ENCODE measurements at places on chromosomes 3 and 15. TPM values are rescaled to one million over a fixed set of nuclear protein-coding genes. Genes with fewer than 3 reads are reported as not detected.

DNA sequence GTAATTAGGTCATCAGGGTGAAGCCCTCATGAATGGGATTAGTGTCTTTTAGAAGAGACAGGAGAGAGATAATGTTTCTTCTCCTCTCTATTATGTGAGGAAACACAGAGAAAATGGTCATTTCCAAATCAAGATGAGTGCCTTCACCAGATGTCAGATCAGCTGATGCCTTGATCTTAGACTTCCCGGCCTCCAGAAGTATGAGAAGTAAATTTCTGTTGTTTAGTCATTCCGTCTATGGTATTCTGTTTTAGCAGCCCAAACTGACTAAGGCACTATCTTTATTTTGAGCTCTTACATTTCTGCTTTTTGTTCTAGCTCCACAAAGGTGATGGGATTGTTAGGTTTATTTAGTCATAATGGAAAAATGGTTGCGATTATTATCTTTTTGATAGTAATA lies 273.2 kb upstream of the GADL1 start:
- H3K4me1 ChIP-seq = peaks cover 6% of the 10 kb centered on the region
- no peaks in the 10 kb centered on the region for H3K36me3 ChIP-seq
- DNase-seq = no peak
- no peak overlapping the region for H3K27ac ChIP-seq
- H3K4me3 ChIP-seq = no peak overlapping the region

Gene P2RY1
- total RNA-seq = 0.52 TPM

Gene NME9
- not detected for total RNA-seq

- no peaks in the 10 kb centered on the region for H3K4me1 ChIP-seq
- DNase-seq = no peak
- no peaks in the 10 kb centered on the region for H3K27me3 ChIP-seq
- H3K27ac ChIP-seq = no peak overlapping the region
Measured at GRCh38 chr3:31114929-31115283, 220.4 kb upstream of the GADL1 start.

DNA sequence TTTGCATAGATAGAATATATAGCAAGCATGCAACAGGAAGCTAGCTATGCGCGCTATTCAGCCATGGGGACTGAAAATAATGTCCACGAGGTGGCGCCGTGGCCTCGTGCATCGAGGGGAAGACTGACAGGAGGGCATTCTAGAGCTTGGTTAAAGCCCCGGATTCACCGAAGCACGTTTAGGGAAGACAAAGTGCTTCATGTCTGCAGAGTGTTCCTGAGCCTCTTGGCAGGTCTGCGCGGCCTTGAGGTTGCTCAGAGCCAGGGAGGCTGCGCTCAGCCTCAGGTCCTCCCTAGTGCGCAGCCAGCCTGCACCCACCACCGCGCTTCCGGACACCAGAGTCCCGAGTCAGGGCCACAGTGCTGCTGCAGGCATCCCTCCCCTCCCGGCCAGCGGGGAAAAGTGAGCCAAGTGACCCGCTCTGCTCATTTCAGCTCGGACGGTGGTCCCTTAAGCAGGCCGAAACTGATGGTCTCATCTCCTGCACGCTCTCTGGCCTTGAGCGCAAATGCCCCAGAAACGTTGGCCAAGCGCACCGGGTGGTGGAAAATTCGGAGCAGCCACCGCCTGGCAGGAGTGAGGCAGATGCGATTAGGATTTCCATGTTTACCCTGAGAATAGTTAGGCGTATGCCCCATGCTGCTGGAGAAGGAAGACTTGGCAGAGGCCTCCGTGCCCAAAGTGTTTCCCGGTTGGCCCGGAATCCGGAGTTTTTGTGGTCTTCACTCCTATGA lies 24.8 kb downstream of the GABRA5 start:
- H3K36me3 ChIP-seq = no peaks in the 10 kb centered on the region
- no peak overlapping the region for H3K27ac ChIP-seq
- H3K4me3 ChIP-seq = no peak overlapping the region
- DNase-seq = peak; percentile 49
- H3K27me3 ChIP-seq = peaks cover 16% of the 10 kb centered on the region

Gene DAZL
- total RNA-seq = not detected

DNA sequence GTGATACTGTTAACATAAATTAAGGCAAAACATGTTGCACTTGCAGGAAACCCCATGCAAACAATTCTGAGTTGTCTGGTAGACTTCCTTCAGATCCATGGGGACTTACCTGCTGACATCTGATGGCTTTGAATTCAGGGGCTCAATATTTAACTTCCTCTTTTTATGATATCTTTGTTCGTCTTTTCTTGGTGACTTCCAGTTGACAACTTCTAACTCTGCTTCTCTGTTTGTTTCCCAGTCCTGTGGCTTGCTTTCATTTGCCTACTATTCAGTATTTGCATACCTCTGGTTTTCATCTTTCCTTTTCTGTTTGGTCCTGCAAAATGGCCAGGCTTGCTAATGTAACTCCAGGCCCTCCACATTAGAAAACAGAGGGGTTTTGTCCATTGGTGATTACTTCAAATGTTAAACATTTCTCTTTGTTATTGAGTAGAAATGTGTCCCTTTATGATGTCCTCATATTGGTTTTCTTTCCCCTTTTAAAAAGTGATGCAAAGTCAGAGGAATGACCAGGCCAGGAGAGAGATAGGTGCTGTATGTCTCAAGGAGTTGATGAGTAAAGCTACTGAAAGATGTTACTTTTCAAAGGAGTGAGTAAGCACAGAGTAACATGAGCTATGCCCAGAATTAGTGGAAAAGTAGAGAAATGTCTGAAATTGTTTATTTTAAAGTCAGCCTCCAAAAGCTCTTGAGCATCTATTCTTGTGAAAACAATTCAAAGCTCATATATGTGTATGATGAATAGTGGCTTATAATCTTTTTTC lies 335.9 kb downstream of the LPP start:
- no peaks in the 10 kb centered on the region for H3K27me3 ChIP-seq
- no peak for DNase-seq
- no peak overlapping the region for H3K4me3 ChIP-seq
- peaks cover 18% of the 10 kb centered on the region for H3K36me3 ChIP-seq

- no peak for DNase-seq
- no peak overlapping the region for H3K4me3 ChIP-seq
- H3K36me3 ChIP-seq = no peaks in the 10 kb centered on the region
- no peak overlapping the region for H3K27ac ChIP-seq
- no peaks in the 10 kb centered on the region for H3K27me3 ChIP-seq
Measured at GRCh38 chr3:16113704-16114103, 60.8 kb upstream of the GALNT15 start.

DNA sequence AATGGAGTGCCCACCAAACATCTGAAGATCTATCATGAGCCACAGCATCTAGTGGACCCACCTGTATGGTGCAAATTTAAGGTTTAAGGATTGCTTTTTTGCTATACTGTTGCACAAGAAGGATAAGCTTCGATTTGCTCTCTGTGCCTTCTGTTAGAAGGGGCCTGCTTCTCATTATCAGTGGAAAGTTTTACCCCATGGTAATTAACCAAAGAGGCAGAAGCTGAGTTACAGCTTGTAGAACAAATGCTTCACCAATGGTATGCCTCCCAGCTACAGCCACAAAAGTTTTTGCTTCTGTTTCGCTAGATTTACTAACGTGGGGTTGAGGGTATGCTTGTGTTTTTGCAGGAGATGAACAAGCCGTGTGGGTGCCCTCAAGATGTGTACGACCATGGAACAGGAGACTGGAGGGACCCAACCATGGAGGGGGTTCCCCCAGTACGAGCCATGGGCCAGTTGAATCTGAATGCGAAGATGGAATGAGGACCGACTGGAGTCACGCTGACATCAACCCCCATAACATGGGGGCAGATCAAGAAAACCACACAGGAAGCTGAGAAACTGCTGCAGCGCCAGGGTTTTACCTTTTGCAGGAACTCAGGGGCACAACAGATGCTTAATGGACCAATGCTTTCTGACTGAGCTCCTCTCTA lies 43.5 kb downstream of the ACAD9 start:
- peaks cover 62% of the 10 kb centered on the region for H3K36me3 ChIP-seq
- peaks cover 28% of the 10 kb centered on the region for H3K4me1 ChIP-seq
- DNase-seq = peak; percentile 72
- peak overlapping the region; percentile 86 for H3K27ac ChIP-seq
- no peaks in the 10 kb centered on the region for H3K27me3 ChIP-seq

GRCh38 chr3:160440687-160441086 lies 8.9 kb downstream of the TRIM59 start:
- H3K27ac ChIP-seq = no peak overlapping the region
- no peak for DNase-seq
- H3K4me3 ChIP-seq = no peak overlapping the region
- peaks cover 38% of the 10 kb centered on the region for H3K4me1 ChIP-seq

DNA sequence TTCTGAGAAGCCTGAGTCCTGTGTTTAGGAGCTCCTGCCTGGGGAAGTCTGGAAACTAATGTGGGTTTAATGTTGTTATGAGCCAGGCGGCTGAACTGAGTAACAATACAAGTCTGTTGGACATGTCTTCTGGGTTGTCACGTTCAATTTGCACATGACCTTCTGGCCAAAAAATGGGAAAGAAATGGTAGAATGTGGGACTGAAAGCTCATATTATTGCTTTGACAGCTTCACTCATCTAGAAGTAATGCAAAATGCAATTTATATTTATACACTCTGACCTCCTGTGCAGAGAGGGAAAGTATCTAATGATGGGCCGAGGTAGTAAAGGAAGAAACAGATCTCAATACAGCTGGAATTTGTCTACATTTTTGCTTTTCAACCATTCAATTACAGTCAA lies 75.8 kb downstream of the NR2F2 start:
- peaks cover 3% of the 10 kb centered on the region for H3K4me1 ChIP-seq
- DNase-seq = no peak
- H3K27me3 ChIP-seq = peaks cover 71% of the 10 kb centered on the region
- no peak overlapping the region for H3K4me3 ChIP-seq
- no peaks in the 10 kb centered on the region for H3K36me3 ChIP-seq
- H3K27ac ChIP-seq = no peak overlapping the region

DNA sequence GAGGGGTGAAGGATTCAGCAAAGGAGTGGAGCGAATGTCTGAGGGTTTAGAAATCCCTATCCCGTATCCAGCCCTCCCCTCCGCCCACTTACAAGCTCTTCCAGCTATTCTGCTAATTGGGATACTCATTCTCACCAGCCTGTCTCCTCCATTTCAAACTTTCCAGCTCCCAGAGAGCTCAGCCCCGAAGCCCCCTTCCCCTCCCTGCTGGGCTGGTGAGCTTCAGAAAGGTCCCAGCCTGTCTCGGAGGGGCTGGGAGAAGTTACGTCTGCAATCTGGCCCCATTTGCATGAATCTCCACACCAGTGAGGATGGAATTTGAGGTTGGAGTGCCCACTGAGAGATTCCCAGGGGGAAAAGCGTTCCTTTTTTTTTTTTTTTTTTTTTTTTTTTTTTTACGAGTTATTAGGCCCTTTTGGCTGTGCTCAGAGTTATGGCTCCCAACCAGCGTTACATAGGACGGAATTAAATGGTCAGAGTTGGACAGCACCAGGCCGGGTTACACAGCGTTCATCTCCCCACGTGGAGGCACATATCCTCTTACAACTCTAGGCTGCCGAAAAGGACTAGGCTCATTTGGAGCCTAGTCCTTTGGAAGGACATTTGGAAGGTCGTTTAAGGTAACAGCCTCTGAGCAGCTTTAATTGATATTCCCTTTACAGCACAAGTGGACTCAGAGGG lies 34.6 kb downstream of the FGD5 start:
- no peak overlapping the region for H3K4me3 ChIP-seq
- no peaks in the 10 kb centered on the region for H3K27me3 ChIP-seq
- no peaks in the 10 kb centered on the region for H3K36me3 ChIP-seq
- H3K27ac ChIP-seq = no peak overlapping the region
- peaks cover 2% of the 10 kb centered on the region for H3K4me1 ChIP-seq
- no peak for DNase-seq

Gene CDHR4
- 0.37 TPM for total RNA-seq

Gene KCNMB2
- not detected for total RNA-seq

- no peak for DNase-seq
- no peaks in the 10 kb centered on the region for H3K4me1 ChIP-seq
- H3K27me3 ChIP-seq = no peaks in the 10 kb centered on the region
- no peak overlapping the region for H3K27ac ChIP-seq
- no peak overlapping the region for H3K4me3 ChIP-seq
Measured at GRCh38 chr3:164235289-164236028, 842.8 kb downstream of the SI start.

DNA sequence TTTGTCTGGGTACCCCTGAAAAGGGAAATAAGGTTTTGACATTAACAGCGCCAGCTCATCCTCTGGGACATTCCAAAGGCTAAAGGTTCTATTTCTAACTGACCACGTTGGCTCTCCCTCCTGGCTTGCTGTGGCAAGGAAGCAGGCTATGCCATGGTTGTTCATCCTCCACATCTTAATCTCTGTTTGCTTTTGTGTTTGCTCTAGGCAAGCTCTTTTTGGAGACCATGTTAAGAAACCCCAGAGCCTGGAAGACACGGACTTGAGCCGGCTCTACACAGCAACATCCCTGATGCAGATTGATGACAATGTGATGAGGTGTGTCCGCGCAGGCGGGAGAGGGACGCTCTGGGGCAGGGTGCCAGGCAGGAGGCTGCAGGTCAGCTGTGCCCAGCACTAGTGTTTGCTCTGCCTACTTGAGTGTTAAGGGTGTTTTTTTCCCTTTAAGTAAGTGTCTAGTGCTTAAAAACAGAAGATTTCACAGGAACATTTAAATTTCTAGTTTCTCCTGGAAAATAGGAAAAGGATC lies 33.3 kb downstream of the RLBP1 start:
- H3K27me3 ChIP-seq = no peaks in the 10 kb centered on the region
- peaks cover 3% of the 10 kb centered on the region for H3K4me1 ChIP-seq
- DNase-seq = no peak

DNA sequence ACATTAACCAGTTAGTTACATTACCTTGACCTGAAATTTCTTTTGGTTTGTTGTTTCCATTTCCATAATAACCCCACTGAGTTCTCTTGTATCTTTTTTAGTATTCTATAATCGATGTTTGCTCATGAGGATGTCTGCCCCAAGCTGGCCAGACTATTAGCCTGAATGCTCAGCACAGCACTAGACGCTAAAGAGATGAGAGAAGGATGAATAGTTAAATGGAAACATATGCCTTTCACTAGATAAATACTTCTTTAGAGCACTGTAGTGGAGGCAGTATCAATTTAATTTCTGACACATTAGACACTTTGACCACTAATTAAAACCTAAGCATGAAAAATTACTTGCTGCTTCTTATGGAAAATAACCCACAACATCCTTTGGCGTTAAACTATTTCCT lies 654.9 kb upstream of the KCNMB2 start:
- H3K4me3 ChIP-seq = no peak overlapping the region
- H3K27me3 ChIP-seq = no peaks in the 10 kb centered on the region
- peaks cover 6% of the 10 kb centered on the region for H3K4me1 ChIP-seq

GRCh38 chr3:195921334-195921791 lies 13.0 kb upstream of the TNK2 start:
- no peaks in the 10 kb centered on the region for H3K36me3 ChIP-seq
- no peaks in the 10 kb centered on the region for H3K4me1 ChIP-seq
- no peak overlapping the region for H3K4me3 ChIP-seq
- no peaks in the 10 kb centered on the region for H3K27me3 ChIP-seq
- DNase-seq = no peak

Gene C15orf39
- 35.7 TPM for total RNA-seq

Gene GOLGA8H
- total RNA-seq = not detected
